ENCODE measurements at places on chromosomes 5 and 9.

DNA sequence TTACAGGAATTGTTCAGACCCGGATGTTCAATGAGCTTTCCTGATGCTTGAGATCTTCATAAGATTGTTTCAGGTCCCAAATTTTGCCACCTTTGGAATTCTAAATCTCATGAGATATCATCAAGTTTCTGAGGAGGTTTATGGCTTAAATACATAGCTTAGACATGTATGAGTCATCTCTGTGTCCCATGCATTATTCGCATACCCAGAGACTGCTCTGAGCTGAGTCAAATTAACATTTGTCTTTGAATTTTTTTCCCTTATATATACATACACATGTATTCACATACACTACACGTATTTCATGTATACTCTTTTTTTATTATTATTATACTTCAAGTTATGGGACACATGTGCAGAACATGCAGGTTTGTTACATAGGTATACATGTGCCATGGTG, 744.6 kb downstream of the BRINP1 start:
- no peak for DNase-seq

GRCh38 chr9:132733260-132733815, 63.1 kb downstream of the GTF3C4 start:
- DNase-seq = no peak

- no peak for DNase-seq
Observed at GRCh38 chr9:14687042-14687719, 6.1 kb downstream of the ZDHHC21 start.

- no peak for DNase-seq
Observed at GRCh38 chr5:140647042-140647419, 399 bp downstream of the NDUFA2 start.
